ENCODE measurements at places on chromosomes 4 and X.

DNA sequence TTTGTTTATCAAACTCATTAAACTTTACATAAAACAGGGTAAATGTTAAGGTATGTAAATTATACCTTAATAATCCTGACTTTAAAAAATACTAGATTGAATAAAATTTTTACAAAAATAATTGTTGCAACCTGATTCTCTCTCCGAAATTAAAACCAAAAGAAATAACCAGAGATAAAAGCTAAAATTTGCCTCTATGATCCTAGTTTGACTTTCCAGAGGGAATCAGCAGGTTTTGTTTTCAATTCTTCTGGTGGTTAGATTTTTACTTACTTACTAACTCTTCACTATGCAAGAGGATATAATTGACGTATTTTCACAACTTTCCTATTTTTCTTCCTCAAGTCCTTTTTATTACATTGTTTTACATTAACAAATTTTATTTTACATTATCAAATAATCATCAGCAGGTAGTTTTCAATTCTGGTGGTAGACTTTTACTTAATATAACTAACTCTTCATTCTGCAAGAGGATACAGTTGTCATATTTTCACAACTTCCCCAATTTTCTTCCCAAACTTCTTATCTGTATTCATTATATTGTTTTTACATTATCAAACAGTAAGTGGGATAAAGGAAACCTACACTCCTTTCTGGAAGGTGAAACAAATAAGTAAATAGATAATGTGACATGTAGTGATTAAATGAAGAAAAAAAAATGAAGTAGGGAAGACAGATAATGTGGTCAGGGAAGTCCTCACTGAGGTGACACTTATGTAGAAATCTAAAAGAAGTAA lies 52.2 kb downstream of the TBCK start:
- DNase-seq = no peak

DNA sequence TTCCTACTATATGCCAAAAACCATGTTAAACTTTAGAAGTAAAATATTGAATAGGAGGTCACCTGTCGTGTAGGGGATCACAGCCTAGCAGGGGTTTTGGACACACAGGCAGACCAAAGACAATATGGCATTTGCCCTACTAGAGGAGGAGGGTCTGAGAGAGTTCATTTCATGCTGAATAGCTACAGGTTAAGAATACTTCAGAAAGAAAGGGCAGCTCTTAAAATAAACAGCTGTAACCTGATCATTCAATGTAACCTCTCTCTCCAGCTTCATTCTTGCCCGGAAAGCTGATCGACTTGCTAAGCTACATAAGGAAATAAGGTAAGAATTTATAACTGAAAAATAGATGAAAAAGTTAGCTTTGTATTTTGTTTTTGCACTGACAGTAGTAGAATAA lies 79.9 kb downstream of the MAOA start:
- DNase-seq = no peak

- DNase-seq = no peak
Measured at GRCh38 chr4:185179488-185179887, 24.3 kb downstream of the CFAP97 start.

DNA sequence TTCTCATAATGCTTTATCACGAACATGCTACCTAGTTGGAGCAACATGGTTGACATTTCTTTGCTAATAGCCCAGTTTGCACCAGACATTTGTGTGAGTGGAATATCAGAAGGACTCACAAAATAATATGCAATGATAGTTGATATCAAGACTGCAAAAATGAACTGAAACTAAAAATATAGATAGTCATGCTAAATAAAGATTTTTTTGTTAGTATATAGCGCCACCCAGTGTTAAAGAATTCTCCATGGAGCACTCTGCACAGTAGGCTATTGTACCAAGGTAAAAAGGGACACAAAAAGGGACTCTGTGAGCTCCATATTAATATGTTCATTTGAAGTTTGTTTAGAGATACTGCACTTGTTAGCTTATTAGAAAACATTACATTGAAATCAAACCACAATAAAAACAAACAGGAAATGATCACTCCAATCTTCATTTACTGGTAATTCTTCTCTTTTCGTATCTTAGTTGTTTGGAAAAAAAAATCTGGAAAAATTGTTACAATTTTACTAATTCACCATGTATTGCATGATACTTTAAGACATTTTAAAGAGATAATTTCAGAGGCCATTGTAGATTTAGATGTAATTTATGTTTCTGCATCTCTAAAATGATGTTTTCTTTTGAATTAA lies 1509.6 kb downstream of the ADGRL3 start:
- DNase-seq = no peak

- no peak for DNase-seq
Measured at GRCh38 chr4:8365353-8365752, 75.2 kb downstream of the ACOX3 start.

- no peak for DNase-seq
Measured at GRCh38 chr4:53688186-53688790, 97.0 kb upstream of the LNX1 start.

GRCh38 chr4:68404153-68404552 lies 43.1 kb upstream of the TMPRSS11E start:
- no peak for DNase-seq

GRCh38 chrX:132034648-132035047 lies 11.5 kb downstream of the STK26 start:
- DNase-seq = no peak

DNA sequence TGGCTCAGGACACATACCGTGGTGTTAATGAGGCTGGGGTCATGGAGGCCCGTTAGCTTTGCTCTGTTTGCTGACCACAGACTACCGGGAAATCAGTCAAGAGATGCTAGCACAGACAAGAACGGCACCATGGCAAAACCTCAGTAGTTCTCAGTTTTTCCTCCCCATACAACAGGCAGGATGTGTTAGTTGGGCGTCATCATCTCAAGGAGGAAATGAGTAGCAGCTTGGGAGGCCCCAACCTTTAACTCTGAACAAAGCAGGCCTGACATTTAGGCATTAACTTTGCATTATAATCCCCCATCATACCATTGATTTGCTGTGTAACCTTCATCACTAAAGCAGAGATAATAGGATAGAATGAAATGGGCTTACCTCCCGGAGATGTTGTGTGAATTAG lies 714.2 kb downstream of the RPA4 start:
- DNase-seq = no peak

GRCh38 chr4:75723163-75724065 lies 963 bp upstream of the USO1 start:
- DNase-seq = no peak

- DNase-seq = no peak
Measured at GRCh38 chrX:118867251-118867650, 43.6 kb downstream of the ZCCHC12 start.

DNA sequence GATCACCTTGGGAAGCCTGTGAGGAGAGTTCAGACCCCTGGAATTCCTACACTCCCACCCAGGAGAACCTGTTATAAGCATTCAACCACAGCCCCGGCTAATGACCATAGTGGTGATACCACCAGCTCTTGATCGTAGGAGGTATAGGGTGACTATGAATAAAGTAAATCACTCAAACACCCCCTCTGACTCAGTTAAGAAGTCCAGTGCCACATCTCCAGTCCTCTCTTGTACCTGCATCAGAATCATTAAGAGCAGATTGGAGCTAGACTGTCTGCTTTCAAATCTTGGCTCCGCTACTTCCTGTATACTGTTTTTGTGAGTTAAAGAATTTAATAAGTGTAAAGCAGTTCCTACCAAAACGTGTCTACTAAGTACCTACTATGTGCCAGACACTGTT lies 565.1 kb upstream of the DIPK2B start:
- DNase-seq = no peak

DNA sequence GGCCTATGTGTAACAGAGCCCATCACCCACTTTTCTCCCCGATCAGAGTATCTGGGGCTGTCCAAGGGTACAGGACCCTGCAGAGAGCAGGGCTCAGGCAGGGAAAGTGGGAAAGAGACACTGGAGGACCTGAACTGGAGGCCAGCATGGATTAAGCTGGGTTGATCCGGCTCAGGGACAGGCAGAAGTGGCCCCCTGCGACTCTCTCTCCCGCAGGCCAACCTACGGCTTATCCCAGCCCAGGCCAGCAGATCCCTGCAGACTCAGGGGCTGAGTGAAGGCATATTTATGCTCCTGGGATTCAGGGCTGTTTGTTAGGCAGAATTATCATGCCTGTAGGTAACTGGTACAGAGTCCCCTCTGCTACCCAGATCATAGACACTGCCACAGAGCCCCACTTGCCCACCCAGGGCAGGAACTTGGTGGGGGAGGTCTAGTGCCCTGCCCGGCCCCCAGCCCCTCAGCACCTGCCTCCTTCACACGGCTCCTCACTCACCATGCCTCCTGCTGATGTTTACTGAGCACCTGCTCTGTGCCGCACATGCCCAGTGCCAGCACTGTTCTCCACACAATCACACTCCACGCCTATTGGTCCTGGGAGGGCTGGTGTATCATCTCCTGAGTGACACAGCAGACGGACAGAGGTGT lies 87.3 kb downstream of the ADRA2C start:
- DNase-seq = no peak

DNA sequence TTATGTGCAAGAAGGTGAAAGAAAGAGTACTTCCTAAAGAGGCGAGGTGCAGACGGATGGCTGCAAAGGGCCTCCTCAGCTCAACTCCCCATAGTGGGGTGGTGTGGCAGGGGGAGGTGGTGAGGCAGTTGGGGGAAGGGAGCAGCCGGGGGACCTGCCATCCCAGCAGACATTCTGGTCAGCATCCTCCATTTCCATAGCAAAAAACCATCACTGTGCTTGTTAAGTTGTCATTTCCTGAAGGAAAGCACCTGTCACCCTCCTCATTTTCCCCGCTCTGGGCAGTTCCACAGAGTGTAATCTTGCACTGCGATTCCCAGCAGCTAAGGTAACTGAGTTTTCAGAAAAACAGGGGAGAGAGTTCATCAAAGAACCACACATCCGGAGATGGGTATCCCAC lies 51.5 kb downstream of the TSPAN5 start:
- DNase-seq = no peak

DNA sequence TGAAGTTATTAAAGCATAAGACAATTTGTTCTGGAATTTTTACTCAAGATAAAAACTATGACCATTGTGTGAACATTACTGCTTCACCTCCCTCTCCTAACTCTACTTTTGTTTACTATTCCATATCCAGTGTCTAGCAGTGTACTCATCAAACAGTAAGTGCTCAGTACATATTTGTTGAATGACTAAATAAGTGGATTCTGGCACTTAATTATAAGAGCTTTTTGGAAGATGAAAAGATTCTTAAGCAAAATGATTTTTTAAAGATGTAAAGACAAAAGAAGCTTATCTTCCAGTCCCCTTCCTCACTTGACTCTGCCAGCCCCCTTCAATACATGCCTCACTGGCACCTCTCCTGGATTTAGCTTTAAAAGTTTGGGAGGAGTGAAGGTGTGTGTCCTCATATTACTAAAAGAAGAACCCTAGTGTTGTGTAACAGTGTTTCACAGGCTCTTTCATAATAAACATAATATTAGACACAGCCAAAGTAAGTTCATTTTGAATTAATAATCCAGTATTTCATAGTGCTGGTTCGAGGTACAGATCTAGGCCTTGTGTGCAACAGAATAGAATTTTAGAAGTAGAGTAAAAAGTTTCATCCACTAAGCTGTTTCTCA lies 53.0 kb downstream of the GAB1 start:
- DNase-seq = no peak

- no peak for DNase-seq
Measured at GRCh38 chrX:133475521-133475920, 60.2 kb upstream of the GPC4 start.

GRCh38 chrX:46559062-46559461 lies 13.8 kb upstream of the ZNF674 start:
- DNase-seq = no peak

- no peak for DNase-seq
Measured at GRCh38 chr4:139814323-139815015, 148.8 kb downstream of the MGST2 start.

GRCh38 chr4:85734424-85734831 lies 259.5 kb downstream of the ARHGAP24 start:
- no peak for DNase-seq

DNA sequence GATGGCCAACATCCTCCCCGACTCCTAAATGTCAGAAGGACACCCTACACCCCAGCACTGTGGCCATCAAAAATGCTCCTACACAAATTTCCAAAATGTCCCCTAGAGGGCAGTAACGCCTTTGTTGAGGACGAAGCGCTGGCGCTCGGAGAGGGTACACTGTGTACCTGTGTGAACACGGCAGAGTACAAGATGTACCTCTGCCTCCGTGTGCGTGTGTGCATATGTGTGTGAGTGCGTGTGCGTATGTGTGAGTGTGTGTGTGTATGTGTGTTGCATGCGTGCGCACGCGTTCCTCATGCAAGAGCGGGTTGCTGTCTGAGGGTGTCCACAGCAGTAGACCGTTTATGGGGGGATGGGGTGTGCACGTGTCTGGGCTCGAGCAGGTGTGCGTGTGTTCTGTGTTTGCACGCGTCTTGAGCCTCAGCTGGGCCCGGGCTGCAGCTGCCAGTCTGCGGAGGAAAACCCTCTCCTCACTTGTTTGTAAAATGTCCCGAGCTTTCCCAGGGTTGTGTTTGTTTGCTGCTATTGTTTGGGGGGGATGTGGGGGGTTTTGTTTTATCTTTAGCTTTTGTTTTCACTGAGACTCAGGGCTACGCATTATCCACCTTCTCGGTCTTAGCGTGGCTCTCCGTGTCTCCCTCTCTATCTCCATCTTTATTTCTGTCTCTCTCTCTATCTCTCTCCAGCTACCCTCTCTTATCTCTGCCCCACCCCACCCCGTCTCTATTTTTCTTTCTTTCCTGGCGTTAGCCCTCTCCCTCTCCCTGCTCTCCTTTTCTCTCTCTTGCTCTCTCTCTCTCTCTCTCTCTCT lies 10.4 kb upstream of the TSPYL2 start:
- DNase-seq = peak; percentile 79

- DNase-seq = no peak
Measured at GRCh38 chrX:114015966-114016365, 567.9 kb upstream of the HTR2C start.

DNA sequence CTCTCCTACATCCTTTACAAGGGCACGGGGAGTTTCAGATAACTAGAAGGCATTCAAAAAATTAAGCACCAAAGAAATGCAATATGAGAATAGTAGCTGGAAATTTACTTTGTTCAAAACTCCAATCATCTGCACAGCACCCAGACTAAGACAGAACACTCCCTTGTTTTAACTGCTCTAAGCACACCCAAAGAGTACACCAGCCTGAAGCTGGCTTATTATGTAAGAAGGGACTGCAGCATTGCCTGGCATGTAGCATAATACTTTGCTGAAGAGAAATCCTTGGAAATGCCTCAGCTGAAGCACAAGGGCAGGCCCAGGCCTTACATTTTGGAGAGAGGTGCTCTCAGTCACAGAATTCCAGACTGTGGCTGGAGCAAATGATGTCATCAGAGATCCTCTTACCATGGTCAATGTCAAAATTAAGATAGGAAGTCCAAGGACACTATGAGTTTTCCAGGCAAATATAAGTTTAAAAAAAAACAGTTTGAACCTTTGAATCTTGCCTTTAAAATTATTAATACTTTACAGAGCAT lies 14.8 kb downstream of the ARHGEF6 start:
- DNase-seq = no peak

DNA sequence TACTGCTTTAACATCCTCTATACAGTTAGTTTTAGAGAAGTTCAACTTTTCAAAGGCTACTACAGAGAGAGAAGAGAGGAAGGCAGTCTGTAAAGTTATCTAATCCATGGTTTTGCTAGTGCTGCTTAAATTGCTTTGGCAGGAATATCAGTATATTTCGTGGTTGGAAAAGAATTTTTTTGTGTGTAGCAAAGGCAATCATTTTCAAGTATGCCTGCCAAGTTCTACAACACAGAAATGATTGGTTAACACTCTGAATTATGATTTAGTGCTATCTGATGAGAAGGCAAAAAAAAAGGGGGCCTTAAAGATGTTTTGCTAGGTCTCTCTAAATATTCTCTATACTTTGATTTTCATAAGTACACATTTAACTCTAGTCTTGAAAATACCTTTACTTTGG lies 133.1 kb downstream of the JADE1 start:
- no peak for DNase-seq
